NCI-H774 (cell line): ENCODE measurements at places on chromosomes 3 and 15.

DNA sequence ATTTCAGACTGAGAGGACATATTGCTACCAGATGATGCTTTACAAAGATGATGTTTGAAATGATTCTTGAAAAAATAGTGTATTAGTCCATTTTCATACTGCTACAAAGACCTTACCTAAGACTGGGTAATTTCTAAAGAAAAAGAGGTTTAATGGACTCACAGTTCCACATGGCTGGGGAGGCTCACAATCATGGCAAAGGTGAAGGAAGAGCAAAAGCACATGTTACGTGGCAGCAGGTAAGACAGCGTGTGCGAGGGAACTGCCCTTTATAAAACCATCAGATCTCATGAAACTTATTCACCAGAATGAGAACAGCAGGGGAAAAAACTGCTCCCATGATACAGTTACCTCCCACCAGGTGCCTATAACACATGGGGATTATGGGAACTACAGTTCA lies 658.4 kb upstream of the CFAP20DC start:
- no peak for DNase-seq

- no peak for DNase-seq
These were observed 17.6 kb upstream of the SLC41A3 start for GRCh38 chr3:126101521-126101982.

GRCh38 chr3:116815321-116815720 lies 105.7 kb downstream of the TUSC7 start:
- no peak for DNase-seq

DNA sequence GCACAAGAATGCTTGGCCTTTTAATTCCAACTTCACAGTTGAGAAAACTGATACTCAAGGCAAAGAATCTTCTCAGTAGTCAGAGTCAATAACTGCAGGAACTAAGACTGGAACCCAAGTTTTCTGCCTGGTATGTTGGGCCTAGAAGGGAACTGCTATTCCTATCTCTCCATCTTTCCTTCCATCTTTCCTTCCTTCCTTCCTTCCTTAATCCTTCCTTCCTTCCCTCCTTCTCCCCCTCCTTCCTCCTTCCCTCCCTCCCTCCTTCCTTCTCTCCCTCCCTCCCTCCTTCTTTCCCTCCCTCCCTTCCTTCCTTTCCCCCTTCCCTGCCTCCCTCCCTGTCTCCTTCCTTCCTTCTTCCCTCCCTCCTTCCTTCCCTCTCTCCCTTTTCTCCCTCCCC lies 131.2 kb downstream of the RORA start:
- no peak for DNase-seq
